ENCODE measurements at places on chromosomes 4 and X. TPM values are rescaled to one million over a fixed set of nuclear protein-coding genes. Genes with fewer than 3 reads are reported as not detected.

- DNase-seq: no peak
Measured at GRCh38 chr4:176883108-176883550, 90.4 kb upstream of the VEGFC start.

DNA sequence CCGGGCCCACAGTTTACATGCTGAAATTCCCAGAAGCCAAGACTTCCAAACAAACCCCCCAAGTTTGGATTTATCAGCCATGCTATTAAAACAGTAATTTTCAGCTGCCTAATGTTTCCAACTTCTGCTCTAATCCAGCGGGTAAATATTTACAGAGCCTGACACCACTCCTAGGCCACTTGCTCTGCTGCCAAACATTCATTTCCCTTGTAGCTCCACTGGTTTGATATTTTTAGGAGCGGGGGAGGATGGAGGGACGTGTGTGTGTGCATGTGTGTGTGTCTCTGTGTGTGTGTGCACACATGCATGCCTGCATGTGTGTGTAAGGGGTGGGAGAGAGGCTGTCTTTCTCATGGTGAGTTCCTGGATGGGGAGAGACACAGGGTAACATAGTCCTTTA is 115.7 kb upstream of the PJA1 start:
- no peak for DNase-seq

The PABPC5 gene
- 0.75 TPM for total RNA-seq

The GLRA3 gene
- total RNA-seq: not detected

The FSTL5 gene
- total RNA-seq: not detected

GRCh38 chr4:161486461-161486860 is 677.3 kb downstream of the FSTL5 start:
- no peak for DNase-seq

Data from ascending aorta (tissue), 2 donors.